ENCODE measurements at places on chromosomes 7 and 10.

- no peak for DNase-seq
Observed at GRCh38 chr7:77863860-77864259, 65.3 kb downstream of the PHTF2 start.

GRCh38 chr10:86065711-86066251 lies 300.8 kb downstream of the GRID1 start:
- no peak for DNase-seq

- DNase-seq, result no peak
Observed at GRCh38 chr7:107228291-107228690, 59.5 kb downstream of the HBP1 start.

- no peak for DNase-seq
Observed at GRCh38 chr7:130777426-130777825, 43.4 kb upstream of the KLF14 start.

- no peak for DNase-seq
Observed at GRCh38 chr10:3339531-3339950, 167.0 kb upstream of the PITRM1 start.

DNA sequence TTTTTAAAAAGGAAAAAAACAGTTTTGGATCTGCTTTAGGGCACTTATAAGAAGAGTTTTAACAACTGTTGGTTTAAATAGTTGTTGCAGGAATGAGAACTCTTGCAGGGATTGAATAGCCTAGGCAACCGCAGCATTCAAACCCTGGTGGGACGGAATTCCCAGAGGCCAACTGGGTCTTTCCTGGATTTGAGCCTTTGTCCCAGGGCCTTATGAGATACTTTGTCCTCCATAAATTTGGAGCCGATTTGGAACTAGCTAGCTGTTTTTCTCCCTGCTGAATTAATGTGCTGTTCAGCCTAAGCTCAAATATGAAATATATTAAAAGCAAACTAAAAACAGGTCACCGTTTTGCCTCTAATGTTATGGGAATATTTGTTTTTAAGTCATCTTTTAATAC lies 109.6 kb downstream of the LRMDA start:
- DNase-seq, result no peak

- no peak for DNase-seq
Observed at GRCh38 chr7:120842121-120842621, 15.8 kb downstream of the TSPAN12 start.

DNA sequence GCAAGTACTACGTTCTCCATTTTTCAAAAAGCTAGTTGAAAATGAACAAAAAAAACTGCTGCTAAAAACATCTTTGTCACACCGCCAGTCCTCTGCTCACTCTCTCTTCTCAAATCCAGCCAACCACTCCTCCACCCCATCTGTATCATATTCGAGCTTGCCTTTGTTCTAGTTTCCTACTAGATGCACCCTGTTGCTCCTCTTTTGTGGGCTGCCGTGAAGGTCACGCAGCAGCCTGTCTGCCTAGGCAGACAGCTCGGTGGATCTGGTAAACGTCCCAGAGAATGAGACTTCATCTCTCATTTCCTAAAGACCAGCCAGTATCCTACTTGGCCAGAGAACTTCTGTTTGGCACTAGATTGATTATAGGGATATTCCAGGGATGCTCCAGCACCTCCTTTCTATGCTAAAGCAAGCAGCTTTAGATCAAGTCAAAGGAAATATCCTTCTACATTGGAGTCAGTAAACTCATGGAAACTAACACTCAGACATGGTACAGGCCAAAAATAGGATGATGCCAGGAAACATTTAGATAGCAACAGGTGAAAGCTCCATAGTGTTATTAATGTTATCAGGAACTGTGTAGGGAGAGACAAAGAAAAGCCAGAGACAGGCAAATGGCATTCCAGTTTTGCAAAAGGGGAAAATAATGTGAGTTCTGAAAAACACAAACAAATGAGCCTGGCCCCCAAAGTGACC lies 8.7 kb upstream of the PLXNA4 start:
- DNase-seq, result no peak

DNA sequence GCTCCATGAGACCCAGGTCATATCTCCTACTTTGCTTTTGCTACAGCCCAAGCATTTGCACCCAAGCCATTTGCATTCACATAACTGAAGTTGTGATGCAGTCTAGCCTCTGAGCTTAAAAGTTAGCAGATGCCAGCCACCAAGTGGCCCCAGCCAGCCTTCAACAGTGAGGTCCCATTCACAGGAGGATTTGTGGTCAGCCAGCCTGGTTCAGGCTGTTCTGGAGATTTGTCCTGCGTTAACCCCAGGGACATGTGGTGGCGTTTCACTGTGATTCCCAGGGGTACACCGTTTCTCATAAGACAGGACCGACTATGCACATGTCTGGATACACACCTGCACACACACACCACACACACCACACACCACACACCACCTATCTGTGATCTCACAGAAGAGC lies 51.2 kb downstream of the GPR26 start:
- DNase-seq, result no peak

Measured in stimulated activated CD8-positive, alpha-beta memory T cell treated with anti-CD3 and anti-CD28 coated beads, Interleukin-7, amount 100 ng/mL, for 24 hours (primary cell).